ENCODE measurements at places on chromosomes 11 and 22.

GRCh38 chr11:117657794-117658193, 139.2 kb downstream of the DSCAML1 start:
- DNase-seq: peak; percentile 82

DNA sequence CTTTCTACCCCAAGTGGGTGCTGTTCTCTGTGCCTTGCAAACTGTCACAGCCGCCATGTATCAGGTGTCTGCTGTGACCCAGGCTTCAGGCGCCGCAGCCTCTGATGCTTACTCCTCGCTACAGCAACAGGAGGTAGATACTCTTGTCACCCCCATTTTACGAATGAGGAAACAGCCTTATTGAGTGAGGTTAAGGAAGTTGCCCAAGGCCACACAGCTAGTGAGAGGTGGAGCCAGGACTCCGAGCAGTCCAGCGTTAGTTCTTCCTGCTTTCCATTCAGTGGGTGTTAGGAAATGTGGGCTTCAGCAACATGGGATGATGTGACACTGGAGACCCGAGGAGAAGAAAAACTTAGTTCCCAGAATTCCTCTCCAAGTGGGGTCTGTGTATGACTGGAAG, 14.3 kb downstream of the RNF215 start:
- no peak for DNase-seq

DNA sequence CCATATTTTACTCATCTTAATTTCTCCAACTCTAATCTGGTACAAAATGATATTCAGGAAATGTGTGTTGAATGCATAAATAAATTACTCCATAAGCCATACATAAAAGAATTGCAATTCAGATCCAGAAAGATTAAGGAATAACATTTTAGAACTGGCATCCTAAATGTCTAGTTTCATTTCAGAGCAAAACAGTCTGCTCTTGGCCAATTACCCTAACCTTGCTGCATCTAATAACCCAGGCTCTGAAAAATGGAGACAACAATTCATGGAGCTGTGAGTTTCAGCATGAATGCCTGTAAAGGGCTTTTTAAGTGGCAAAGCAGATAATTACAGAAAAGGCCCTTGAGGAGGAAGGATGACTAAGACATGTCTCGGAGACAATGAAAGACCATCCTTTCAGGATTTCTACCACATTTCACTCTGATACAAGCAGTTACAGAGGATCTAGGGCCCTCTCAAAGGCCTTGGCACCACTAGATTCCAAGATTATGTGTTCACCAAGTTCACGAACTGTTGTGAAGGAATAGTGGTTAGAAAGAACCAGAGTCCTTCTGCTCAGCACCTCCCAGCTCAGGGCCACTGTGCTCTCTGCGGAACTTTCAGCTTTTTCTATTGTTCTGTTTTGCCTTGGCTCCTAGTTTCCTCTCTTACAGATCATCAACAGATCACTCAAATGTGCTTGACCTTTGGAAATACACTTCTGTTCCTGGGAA, 157.6 kb upstream of the BLID start:
- peak; percentile 20 for DNase-seq

DNA sequence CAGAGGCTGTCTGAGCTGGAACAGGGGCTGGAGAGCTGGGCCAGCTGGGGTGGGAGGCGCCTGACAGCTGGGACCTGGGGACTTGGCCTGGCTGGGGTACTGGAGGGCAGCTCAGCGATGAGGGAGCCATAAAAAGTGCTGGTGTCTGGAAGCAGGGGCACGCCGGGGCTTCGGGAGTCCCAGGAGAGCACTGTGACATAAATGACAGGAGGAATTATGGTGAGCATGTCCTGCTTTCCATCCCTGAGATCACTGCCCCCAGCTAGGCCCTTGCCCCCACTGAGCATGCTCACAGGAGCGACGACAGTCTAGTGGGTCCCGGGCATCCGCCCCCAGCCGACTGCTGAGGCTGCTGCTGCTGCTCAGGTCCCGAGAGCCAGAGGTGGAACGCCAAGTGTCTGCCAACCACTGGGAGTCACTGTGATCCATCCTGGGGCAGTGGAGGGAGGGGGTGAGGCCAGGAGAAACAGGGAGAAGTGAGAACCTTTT, 6.2 kb downstream of the ROBO4 start:
- DNase-seq: no peak

GRCh38 chr22:28893810-28894209, 10.4 kb downstream of the ZNRF3 start:
- DNase-seq: no peak

DNA sequence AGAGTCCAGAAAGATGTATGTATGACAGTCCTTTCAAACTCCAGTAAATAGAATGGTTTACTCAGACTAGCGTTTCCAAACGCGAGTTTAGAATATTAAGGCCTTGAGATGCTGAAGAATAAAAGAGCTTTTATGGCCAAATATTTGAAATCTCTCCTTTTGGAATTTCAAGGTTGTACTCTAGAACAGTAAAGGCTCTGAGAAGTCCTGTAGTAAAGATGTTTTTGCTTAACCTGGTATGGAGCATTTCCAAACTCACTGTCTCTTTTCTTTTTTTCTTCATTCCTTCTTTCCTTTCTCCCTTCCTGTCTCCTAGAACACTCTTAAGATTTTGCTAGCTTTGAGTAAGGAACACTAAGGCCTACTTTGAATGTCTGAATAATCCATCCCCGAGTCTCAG, 91.4 kb upstream of the RAG2 start:
- DNase-seq: no peak

DNA sequence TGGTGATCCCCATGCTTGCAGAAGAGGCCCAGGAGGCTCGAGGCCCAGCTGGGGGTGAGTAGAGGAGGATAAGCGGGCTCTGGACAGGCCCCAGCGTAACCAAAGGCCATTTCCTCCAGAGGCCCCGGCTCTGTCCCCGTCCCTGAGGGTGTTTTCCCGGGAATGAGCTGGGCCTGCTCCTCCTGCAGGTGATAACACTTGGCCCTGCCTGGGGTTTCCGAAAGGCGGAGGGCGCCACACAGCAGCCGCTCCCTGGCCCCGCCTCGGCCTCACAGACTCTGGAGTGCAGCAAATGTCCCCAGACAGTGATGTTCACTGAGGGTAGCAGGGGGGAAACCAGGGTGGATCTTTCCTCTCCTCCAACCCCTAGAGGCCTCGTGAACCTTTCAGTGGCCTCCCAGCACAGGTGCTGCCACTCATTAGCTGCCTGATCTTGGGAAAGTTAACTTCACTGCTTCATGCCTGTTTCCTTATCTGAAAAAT, 10.5 kb upstream of the MGAT3 start:
- no peak for DNase-seq

DNA sequence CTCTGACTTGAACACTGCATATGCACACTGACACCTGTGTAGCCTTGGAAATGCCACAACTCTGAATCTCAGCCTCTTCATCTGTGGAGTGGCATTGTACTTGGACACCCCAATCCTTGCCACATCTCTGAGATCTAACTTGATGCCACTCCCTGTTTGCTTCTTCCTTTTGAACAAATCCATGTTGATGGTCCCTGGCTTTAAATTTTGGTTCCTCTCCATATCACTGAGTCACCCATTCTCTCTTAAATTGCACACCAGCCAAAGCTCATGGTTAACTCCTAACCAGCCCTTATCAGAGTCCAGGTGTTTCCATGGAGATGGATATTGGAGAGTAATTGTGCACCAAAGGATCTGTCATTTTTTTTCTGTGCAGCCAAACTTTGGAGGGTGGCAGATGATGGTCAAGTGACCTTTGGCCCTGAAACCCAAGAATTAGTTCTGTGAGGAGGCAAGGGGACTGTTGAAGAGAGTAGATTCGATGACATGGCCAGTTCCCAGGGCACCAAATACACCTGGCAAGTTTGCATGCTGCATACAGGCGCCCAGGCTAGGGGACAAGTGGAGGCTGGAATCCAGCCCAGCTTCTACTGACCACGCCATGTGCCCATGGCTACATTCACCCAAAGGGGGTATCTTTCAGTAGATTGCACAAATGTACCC, 25.1 kb upstream of the PAMR1 start:
- DNase-seq: no peak

GRCh38 chr11:112221274-112221835, 4.9 kb upstream of the PTS start:
- no peak for DNase-seq

DNA sequence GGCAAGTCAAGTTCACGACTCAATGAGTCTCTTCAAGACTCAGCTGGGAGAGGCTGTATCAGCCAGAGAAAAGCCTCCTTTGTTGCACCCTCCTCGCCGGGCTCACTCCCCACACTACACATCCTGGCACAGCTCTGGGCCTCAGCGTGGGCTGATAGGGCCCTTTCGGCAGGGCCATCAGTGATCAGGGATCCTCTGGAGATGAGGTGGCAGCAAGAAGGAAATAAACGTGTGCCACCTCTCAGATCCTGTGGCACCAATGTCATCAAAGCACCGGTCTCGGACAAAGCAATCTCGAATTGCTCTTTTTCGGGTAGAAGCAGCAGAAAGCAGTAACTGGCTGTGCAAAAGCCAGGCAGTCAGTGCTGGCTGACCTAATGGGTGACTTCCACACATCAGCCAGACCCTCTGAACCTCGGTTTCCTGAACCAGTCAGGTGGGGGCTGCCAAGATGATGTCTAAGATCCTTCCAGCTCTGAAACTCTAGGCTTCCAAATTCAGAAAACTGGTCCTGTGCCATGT, 2.1 kb downstream of the EHD1 start:
- no peak for DNase-seq

- peak; percentile 9 for DNase-seq
These were observed 52.1 kb upstream of the CRYBB3 start for GRCh38 chr22:25147642-25147928.

- no peak for DNase-seq
These were observed 58.1 kb downstream of the SNX19 start for GRCh38 chr11:130858215-130858614.

DNA sequence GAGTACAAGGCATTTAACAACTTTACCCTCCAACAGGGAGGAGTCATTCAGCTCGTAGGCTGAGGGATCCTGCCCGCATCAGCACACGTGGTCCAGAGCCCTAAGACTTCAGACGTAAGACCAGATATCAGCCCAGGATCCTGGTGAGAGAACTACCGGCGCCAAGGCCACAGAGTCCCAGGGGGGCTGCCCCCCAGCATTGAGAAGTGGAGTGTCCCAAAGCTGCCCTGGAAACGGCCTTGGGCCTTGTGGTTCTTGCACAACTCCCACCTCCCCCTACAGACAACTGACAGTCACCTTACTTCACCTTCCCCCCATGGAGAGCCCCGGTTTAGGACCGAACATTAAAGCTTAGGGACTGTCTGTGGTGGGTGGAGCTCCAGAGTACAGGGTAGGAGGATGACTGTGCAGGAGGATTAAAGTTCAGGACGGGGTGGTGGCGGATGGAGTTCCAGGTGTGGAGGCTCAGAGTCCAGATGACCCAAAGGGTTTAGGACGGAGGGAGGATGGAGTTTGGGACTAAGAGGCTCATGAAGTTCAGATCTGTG, 1.0 kb downstream of the C11orf91 start:
- DNase-seq: no peak

GRCh38 chr22:33357981-33358399, 299.8 kb upstream of the SYN3 start:
- DNase-seq: no peak

- DNase-seq: no peak
These were observed 34.9 kb downstream of the TBC1D22A start for GRCh38 chr22:46797355-46797754.

DNA sequence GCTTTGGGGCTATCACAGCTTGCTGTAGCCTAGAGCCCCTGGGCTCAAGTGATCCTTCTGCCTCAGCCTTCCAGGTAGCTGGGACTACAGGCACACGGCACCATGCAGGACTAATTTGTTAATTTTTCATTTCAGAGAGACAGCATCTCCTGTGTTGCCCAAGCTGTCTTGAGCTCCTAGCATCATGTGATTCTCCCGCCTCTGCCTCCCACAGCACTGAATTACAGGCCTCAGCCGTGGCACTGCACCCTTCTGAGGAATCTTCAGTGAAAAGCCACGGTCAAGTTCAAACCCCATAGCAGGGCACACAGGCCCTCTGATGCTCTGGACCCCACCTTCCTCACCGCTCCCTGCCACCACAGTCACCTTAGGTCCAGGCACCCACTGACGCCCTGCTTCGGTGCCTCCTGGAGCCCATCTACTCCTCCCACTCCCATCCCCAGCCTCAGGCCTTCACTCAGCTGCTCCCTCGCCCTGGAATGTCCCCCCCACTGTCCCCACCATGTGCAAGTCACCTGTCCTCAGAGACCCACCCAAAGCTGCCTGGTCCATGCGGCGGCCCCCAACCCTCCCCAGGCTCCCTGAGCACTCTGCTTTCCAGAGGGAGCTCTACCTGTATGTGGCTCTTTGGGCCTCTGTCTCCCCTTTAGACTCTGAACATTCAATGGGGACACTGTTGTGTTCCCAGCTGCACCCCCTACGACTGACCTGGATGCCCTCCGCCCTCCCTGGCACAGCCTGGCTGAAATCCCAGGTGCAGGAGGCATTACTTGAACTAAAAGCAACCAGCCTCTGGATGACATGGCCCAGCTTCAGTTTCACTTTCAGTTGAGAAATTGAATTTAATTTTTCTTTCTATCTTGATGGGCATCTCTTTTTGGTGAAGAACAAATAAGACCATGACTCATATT, 1.6 kb downstream of the APOL2 start:
- DNase-seq: no peak

DNA sequence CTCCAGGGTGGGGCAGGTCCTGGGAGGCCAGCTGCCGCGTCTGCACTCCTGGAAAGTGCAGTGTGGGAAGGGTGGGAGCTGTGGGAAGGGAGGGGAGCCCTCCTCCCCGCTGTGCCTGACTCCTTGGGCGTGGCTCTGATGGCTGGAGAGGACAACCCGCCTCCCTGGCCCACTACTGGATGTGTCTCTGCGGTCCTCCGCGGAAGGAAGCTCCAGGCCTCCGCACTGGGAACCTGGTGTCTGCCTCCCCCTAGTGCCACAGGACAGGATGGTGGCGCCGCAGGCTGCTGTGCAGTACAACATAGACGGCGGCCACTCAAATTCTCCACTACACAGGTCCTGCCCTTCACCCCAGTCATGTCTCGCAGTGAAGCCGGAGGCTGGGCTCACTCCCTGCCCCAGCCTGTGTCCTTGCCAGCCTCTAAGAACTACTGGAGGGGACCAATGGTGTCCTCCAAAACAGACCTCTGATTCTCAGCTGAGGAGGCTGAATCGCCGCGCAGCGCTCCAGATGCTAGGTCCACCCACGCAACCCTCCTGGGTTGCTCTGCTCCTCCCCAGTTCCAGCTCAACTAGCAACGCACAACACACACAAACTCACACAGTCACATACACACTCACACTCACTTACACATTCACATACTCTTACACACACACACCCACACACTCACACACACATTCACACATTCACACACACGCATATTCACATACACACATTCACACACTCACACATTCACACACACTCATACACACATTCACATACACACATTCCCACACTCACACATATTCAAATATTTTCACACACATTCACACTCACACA, 12.4 kb upstream of the DSCAML1 start:
- peak; percentile 71 for DNase-seq

DNA sequence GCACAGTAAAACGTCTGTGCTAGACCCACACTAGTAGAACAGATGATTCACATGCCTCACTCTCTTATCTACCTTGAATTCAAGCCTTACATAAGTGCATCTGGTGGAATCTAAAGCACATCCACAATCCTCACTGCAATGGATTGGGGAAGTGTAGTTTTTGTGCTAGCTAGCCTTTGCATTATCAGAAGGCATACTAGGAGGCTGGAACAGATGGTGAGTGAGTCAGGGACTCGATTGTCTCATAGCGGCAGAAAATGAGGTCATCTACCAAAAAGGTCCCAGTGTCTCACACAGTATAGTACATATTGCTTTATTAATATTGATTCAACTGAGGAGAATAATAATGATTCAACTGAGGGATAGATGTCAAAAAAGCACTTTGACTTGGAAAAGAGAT, 9.3 kb downstream of the MSANTD4 start:
- DNase-seq: no peak
